ENCODE measurements at places on chromosomes 16 and 17.

DNA sequence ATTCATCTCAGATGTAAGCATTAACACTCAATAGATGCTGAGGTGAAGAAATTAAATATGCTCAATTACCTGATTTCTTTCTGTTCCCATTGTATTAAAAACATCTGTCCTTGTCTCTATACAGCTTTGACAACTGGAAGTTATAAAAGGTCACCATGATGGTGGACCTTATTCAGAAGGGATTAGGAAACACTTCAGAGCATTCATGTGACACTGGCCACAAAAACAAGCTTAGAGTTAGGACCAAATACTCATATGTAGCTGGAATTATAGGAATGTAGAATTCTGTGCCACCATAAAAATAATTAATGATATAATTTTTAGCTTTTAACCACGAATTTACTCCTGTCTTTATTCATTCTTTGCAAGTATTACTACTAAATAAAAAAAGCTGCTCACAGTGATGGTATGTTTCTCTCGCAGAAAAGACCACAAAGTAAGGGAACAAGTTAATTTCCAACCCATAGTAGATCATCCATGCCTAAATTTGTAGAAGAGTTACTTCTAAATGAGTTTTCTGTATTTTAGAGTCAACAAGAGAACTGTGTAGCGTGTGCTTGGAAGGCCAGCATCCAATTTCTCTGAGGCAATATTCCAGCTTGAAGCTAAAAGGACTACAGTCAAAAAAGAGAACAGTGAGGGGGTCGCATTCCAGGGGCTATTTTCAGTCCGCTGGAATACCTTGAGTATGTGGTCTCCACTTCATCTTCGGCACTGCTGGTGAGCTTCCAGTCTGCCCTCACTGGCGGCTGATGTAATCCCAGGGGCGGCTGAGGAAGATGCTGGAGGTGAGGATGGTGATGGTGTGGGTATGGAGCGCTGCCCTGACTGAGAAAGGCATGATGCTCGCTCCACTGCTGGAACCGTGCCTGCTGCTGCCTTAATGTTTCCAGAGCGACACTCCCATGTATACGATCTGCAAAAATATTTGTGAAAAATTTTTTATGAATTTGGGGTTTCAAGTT, 63.7 kb downstream of the CACNG1 start:
- DNase-seq = no peak

DNA sequence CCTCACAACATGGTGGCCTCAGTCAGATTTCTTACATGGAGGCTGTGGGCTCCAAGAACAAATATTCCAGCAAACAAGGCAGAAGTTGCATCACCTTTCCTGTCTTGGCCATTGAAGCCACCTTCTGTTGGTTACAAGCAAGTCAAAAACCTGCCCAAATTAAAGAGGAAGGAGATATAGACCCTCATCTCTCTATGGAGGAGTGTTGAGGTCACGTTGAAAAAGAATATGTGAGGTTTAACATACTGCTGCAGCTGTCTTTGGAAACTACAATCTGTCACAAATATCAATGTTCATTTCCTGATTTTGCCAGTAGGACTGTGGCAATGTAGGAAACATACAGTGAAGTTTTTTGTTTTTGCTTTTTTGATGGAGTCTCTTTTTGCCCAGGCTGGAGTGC, 211.4 kb downstream of the COPRS start:
- no peak for DNase-seq

DNA sequence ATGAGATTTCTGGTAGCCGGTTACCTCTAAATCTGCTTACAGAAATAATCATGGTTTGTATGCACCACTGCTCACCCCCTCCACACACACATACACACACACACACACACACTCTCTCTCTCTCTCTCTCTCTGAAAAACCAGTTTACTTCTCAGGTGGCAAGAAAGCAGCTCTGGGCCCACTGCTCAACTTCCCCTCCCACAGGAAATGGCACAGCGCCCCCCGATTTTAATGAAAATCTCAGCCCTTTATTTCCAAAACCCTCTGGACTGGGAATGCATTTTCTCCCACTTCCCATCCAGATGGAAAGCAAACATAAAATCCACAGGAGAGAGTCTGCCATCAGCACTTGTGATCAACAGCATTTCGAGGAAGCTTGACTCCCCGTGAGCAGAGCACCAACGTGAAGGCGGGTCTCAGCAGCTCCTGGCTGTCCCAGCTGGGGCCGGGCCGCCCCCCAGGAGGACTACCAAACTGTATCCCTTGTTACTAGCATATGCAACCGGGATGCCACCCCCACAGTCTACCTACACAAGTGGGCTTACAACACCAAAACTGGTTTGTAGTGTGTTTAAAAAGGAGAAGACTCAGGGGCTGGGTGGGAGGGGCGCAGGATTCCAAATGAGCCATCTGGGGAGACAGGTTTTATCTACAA, 121.1 kb downstream of the SLC39A11 start:
- DNase-seq = no peak

DNA sequence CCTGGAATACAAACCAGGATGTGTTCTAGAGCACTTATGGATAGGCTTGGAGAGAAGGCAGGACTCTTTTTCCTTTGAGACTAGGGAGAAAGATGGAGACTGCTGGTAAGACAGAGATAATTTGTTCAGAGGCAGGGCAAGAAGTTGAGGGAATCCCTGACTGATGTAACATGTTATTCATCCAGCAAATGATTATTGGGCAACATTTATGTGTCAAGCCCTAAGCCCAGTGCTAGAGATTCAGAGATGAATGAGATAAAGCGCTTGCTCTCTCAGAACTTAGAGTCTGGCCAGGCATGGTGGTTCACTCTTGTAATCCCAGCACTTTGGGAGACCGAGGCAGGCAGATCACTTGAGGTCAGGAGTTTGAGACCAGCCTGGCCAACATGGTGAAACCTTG, 47.8 kb upstream of the NUFIP2 start:
- no peak for DNase-seq

DNA sequence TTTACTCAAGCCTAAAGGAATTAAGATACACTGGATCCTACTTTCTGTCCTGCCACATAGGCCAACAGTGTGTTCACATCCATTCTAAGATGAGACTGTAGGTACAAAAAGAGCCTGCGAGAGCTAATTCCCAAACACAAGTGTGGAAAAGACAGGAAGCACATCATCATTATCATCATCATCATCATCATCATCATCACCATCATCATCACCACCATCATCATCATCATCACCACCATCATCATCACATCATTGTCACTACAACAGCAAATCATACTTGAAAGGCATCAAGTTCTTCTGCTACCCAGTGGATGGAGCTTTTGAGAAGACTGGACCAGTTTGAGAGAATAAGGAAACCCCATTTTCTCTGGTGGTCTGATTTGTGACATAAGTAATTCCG, 268.1 kb downstream of the HS3ST3A1 start:
- DNase-seq = no peak

DNA sequence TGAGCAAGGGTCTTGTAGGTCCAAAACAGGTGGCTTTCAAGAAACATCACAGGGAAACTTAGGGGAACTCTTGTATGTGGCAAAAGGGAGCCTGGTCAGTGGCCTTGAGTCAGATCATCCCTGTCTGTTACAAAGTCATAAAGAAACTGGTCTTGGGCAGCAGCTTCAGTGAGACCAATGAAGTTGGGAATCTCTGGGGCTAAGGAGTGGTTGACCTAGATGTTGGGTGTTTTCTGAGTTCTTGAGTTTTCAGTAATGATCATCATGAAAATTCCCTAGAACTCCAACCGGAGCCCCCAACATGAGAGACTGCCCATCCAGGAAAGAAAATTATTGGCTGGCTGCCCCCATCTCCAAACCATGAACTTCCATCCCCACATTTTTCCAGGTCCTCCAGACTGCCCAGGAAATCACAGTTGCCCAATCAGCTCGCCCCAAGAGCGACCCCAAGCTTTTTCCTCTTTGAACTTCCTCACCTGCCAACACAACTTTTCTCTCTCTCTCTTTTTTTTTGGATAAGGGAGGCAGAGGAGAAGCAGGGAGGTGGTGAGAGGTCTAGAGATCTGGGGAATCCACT, 3.9 kb downstream of the CCR7 start:
- no peak for DNase-seq

GRCh38 chr16:88365244-88365865, 17.4 kb upstream of the ZNF469 start:
- no peak for DNase-seq

DNA sequence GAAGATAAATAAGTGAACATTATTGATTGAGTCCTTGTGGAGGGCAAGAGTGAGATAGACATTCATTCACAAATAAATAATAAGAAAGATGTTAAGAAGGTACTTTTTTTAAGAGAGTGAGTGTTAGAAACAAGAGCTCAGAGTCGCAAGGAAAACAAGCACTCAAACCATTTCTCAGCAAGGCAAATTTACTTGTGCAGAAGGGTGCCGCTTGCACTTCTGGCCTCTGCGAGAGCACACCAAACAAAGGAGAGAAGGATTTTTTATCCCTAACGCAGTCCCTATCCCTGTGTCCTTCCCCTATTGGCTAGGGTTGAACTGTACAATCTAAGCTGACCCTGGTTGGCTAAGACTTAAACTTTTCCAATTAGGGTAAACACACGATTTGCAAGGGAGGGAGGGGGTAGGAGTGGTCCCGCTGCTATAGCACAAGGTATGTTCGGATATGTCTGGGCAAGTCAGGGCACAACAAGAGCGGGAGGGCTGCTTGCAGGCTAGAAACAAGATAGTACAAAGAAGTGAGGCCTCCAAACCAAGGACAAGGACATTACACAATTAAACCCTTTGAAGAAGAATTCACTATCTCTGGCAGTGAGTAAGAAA, 156.2 kb downstream of the PPM1E start:
- no peak for DNase-seq

- no peak for DNase-seq
These were observed 30.4 kb downstream of the CLEC19A start for GRCh38 chr16:19315889-19316433.

DNA sequence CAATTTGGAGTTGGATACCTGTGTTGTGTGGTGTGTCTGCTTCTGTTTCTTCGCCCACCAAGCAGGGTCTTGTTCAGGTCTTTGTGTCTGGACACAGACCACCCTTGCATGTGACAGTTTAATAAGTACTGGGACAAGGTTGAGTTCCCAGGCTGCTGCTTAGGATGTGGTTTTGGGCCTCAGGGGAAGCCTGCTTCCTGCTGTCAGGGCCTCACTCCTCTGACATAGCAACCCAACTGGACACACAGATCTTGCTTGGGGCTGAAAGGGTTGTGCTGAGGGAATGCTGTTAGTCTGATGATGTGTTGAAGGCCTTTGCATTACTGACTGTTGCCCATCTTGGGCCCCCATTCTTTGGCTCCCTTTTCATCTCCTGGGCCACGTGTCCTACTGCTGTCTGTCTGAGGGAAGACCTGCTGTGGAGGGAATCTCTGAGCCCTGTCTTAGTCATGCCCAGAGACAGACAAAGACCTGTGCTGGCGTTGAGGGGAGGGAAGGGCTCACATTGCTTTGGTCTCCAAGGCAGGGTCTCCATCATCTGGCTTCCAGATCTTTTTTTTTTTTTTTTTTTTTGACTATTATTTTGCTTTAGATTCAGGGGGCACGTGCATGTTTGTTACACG, 4.7 kb upstream of the TGFB1I1 start:
- no peak for DNase-seq

- DNase-seq = no peak
These were observed 6.7 kb upstream of the PHKG2 start for GRCh38 chr16:30741461-30741914.

- no peak for DNase-seq
These were observed 70.2 kb downstream of the MRM3 start for GRCh38 chr17:852349-852748.

DNA sequence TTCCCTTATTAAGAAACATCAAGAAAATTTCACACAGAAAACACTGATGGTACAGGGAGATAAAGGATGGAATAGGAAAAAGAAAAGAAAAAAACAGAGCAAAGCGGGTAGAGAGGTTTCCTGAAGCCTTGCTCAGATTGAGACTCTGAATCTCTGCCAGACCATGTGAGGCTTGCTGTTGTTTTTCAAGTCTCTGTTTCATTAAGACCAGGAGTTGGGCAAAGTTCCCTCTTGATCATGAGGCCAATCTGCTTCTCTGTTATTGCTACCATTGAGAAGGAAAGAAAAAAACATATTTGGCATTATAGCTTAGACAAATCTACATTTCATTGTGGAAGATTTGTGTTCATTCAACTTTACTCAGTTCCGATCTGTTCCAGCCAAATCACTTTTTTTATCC, 201.6 kb upstream of the SOX9 start:
- no peak for DNase-seq

- DNase-seq = no peak
These were observed 2.7 kb downstream of the CTDNEP1 start for GRCh38 chr17:7248796-7249195.

GRCh38 chr17:67116045-67116575, 71.8 kb downstream of the CACNG1 start:
- no peak for DNase-seq

GRCh38 chr17:13337864-13338371, 263.8 kb downstream of the HS3ST3A1 start:
- no peak for DNase-seq

GRCh38 chr17:34673516-34673915, 94.1 kb downstream of the TMEM132E start:
- no peak for DNase-seq

DNA sequence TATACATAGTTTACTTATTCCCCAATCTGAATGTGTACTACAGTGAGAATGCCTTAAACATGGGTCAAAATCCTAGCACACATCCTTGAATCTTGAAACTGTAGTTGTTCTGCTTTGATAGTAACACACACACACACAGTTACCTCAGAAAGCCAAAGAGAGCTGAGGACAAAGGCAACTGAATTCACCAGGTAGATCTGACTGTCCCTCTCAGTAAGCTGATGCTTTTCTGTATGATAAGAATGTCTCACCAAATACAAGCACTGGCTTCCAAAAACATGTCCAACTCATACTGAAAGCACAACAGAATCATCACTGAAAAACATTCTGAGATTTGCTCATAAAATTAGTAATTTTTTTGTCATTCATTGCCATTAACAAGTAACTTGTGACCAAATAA, 104.3 kb upstream of the DYNLRB2 start:
- DNase-seq = no peak

GRCh38 chr16:14061732-14062259, 9.3 kb upstream of the MRTFB start:
- DNase-seq = no peak

GRCh38 chr17:17609121-17609520, 17.6 kb upstream of the PEMT start:
- no peak for DNase-seq

- no peak for DNase-seq
These were observed 61.4 kb downstream of the CYB5B start for GRCh38 chr16:69485816-69486215.

- DNase-seq = no peak
These were observed 4.0 kb downstream of the C1QBP start for GRCh38 chr17:5434984-5435383.

GRCh38 chr16:67431775-67432505, 1.0 kb downstream of the HSD11B2 start:
- DNase-seq = no peak

Data from NCI-H1930 (cell line).